T-cell (primary cell): ENCODE measurements at places on chromosomes 11 and 22.

DNA sequence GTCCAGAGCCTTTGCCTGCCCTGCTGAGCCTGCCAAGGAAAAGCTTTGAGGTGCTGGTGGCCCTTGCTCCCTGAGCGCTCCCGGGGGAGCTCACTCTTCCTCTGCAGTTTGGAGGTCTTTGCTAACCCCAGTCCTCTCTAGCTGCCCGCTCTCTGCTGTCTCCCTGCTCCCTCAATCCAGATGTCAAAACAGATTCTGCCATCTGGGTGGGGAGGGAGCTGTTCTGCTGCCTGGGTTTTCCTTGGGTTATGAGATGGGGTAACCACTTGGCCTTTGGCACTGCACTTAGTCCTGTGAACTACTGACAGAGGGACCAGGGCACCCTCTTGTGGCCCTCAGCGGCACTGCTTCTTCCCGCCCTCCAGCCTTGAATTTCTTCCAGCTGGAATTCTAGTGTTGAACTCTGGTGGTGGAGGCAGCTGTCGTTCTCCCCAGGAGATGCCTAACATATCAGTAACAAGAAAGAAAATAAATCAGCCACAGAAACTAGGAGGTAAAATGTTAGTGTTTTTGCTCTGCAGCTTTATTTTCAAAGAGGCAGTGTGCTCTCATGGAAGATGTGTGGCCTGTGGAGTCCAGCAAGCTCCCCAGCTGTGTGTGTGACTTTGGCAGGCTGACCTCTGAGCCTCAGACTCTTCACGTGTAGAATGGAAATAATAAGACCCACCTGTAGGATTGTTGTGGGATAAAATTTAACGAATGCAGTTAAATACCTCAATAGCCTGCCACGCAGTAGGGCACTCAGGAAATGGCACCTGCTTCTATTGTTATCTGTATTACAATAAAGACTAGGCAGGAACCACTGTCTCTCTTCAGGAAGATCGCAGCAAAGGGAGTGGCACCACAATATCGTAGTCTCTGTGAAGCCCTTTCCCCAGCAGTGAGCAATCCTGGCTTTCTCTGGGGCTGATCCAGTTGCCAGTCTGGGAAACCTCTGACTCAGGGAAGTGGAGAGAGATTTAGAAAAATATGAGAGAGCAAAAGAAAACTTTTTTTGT lies 23.4 kb downstream of the ARFGAP2 start:
- peak; percentile 72 for DNase-seq

GRCh38 chr11:79042824-79043223 lies 398.0 kb downstream of the TENM4 start:
- no peak for DNase-seq

- no peak for DNase-seq
Measured at GRCh38 chr11:79697905-79698304, 257.1 kb upstream of the TENM4 start.

DNA sequence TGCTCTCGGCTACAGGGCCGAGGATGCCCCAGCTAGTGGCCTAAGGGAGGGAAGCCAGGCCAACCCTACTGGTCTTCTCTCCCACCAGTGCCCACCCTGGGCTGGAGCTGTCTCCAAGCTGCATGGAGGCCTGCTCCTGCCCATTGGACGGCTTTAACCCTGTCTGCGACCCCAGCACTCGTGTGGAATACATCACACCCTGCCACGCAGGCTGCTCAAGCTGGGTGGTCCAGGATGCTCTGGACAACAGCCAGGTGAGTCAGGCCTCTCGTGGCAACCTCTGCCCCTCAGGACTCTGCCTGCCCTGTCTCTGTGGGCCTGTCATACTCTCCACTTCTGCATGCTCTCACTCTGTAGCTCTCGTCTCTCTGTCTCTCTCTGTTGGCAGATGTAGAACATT lies 44.1 kb upstream of the TPBGL start:
- no peak for DNase-seq

DNA sequence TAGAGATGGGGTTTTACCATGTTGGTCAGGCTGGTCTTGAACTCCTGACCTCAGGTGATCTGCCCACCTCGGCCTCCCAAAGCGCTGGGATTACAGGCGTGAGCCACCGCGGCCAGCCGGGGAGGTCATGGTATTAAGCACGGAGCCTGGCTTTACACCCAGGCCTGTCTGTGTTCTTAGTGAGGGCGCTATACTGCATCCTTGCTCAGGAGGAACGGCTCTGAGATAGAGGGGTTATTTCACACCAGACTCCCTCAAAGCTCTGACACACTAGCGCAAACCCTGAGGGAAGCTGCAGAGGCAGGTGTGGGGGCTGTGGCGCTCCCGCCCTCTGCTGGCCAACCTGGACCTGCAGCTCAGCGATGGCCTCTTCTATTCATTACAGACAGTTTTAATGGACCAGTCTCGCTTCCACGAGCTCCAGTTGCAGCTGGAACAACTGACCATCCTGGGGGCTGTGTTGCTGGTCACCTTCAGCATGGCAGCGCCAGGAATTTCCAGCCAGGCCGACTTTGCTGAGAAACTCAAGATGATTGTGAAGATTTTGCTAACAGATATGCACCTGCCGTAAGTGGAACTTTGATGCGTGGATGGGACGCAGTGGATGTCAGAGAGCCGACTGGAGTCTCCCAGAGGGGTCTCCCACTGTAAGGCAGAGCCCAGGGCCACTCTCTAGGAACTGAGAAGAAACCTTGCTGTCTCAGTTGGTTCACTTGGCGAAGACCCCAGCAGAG lies 26.2 kb downstream of the TCP11L1 start:
- peak; percentile 66 for DNase-seq
